Activated CD8-positive, alpha-beta T cell treated with anti-CD3 and anti-CD28 coated beads, Interleukin-2, amount 10 ng/mL, durations not matched to agents 7 days and 5 days (primary cell): ENCODE measurements at places on chromosomes 7 and 10. TPM values are rescaled to one million over a fixed set of nuclear protein-coding genes. Genes with fewer than 3 reads are reported as not detected.

Gene CTBP2
- total RNA-seq: 0.29 TPM

Gene GALNT11
- 18.4 TPM for total RNA-seq

DNA sequence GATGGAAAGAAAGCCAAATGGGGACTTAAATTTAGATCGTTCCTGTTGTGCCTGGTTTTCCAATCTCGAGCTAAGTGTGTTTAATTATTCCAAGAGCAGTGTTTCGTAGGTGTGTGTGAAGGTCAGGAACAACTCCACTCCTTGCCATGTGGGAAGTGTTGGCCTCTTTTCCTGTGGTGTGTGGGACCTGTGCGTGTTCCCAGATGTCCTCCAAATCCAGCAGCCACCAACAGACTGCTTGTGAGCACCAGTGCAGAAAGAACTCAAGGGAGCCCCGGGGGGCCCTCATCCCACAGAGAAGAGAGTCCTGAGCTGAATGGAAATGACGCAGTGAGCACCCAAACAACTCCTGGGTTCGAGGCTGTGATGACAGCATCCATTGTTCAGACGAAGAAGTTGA lies 227.7 kb downstream of the TMEM178B start:
- no peak for DNase-seq

DNA sequence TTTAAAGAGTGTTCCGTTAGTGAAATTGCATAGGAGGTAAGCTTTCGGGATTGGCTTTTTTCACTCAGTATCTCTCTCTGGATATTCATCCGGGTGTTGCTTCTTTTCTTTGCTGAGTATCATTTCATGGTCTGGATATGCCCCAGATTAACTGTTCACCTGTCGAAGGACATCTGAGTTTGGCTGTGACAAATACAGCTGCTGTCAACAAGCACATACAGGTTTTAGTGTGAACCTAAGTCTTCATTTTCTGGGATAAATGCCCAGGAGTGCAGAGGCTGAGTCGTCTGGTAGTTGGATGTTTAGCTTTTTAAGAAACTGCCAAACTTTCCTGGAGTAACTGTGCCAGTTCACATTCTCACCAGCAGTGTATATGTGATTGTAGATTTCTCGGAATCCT lies 5.6 kb downstream of the DOCK1 start:
- no peak for DNase-seq

GRCh38 chr7:51349820-51350545 lies 33.4 kb upstream of the COBL start:
- DNase-seq: no peak

DNA sequence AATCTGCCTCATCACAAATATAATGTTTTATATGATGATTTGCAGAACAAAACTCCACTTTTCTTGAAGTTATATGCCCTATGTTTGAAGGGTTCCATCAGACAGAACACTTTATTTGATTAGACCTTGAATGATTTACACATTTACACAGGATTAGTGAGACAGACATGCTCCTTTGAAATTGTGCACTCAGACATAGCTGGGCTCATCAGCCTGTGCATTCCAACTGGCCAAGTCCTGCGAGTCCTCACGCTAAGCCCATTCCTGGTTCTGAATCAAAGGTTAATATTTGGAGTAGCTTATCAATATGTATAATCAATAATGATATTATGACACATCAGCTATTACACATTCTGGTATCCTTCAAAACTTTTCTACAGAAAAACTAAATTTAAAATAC lies 173.6 kb downstream of the MBL2 start:
- no peak for DNase-seq

- no peak for DNase-seq
These were observed 25.2 kb upstream of the PLXDC2 start for GRCh38 chr10:19791032-19791431.

DNA sequence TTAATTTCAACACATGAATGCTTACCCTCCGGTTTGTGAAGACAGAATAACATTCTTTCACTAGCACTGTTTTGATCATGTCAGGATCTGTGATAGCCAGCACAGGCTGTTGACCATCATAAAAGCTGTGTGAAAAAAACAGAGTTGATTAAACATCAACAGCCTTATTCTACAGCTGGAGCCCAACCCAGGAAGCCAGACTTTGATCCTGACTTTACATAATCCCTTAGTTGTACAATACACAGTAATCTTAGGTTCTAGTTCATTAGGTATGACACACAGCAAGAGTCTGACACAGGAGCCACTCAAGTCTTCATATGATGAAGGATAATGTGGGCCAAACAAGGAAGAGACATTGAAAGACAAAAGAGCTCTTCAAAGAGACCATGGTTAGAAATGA lies 11.4 kb downstream of the CYP3A4 start:
- no peak for DNase-seq

- DNase-seq: no peak
These were observed 154.4 kb upstream of the AKR1E2 start for GRCh38 chr10:4671451-4672145.

GRCh38 chr7:137546671-137547070 lies 203.1 kb upstream of the PTN start:
- DNase-seq: no peak
